T-helper 2 cell (primary cell): ENCODE measurements at places on chromosomes 5 and 9.
A peak's percentile ranks its signal among the peaks of the same experiment; 100 is the strongest.

- peak; percentile 48 for DNase-seq
These were observed 2.9 kb downstream of the B4GALT1 start for GRCh38 chr9:33164138-33164809.

DNA sequence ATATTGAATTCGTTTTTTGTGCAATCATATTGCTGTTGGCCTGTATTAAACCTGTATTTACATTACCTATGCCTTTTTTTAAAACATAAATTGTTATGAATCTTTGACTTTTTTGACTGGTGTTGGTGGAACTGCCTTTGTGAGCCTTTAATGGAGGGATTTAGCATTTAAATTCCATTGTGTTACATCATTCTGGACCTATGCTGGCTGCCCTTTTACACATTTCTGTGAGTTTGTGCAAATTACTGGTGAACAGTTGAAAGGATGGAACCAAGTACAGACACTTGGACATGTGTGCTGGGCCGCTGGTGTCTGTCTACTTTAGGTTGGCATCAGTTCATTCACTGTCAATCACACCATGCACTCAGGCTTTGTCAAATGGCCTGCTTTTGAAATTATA, 3.4 kb downstream of the SNX18 start:
- DNase-seq = no peak

GRCh38 chr5:74310386-74310785, 330.1 kb downstream of the ENC1 start:
- DNase-seq = no peak

DNA sequence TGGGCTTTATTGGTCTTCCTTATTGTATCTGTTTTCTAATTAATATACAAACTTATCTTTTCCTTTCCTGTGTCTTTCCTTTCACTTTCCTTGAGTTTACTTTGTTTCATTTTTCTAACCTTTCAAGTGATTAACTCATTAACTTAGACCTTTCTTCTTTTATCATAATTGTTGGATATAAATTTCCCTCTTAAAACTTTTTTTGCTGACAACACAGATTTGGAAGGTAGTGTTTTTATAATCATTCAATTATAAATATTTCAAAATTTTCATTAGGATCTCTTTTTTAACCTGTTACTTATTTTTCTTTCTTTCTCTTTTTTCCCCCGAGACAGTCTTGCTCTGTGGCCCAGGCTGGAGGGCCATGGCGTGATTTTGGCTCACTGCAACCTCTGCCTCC, 6.9 kb upstream of the ZBTB43 start:
- DNase-seq = no peak

DNA sequence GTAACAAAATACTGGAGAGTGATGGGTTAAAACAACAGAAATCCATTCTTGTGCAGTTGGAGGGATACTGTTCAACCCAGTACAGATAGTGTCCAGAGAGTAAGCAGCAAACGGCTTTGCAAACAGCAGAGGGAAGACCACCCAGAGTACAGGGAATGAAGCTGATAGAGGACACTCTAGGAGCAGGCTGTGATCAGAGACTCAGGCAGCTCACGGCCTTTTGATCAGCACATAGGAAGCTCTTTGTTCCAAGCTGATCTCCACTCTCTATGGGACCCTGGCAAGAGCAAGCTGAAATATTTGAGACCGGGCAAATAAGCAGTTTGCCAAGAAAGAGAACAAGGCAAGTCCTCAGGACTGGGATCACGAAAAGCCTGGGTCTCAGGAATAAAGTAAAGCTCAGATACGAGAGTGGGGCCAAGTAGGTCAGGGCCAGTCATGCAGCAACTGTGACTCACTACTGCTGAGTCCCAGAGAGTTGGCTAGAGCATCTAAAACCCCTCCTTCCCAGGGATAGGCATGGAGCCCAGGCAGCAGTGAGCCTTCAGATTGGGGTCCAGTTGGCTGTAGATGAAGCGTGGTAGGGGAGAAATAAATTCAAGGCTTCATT, 52.4 kb downstream of the MELK start:
- DNase-seq = no peak

- no peak for DNase-seq
These were observed 269.5 kb downstream of the SEC61B start for GRCh38 chr9:99491408-99492158.

DNA sequence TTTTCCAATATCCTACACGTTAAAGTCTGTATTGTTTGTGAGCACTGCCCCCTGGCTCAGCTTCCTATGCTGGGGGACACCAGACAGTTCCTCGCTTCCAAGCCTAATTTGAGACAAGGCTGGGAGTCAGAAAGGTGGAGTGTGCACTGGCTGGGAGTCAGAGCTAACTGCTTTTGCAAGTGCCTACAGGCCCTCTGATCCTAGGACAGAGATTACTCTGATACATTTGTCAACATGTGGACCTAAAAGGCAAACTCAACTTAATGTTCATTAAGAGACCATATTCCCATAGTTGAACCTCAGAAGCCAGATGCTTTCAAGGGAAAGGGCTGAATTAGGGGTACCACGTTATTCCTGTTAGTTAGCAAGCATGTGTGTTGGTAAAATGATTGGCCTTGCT, 80.8 kb downstream of the NIPSNAP3B start:
- no peak for DNase-seq

DNA sequence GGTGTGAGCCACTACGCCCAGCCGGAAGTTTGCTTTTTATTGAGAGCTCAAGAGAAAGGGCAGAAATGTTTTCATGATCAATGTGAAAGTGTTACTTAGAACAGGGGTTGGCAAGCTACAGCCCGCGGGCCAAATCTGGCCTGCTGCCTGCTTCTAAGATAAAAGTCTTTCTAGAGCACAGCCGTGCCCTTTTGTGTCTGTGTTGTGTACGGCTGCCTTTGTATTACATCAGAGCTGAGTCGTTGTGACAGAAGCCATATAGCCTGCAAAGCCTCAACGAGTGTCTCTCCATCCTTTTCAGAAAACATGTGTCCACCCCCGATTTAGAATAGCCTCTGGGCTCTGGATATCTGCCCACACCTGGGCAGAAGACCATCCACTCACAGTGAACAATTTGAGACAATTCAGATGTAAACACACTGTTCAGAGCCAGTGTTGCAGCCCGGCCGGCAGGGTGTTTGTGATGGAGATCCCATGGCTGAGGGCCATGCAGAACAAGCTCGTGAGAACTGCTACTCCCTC, 28.8 kb downstream of the AK8 start:
- no peak for DNase-seq

- DNase-seq = no peak
These were observed 785 bp upstream of the P4HA2 start for GRCh38 chr5:132228241-132229035.

DNA sequence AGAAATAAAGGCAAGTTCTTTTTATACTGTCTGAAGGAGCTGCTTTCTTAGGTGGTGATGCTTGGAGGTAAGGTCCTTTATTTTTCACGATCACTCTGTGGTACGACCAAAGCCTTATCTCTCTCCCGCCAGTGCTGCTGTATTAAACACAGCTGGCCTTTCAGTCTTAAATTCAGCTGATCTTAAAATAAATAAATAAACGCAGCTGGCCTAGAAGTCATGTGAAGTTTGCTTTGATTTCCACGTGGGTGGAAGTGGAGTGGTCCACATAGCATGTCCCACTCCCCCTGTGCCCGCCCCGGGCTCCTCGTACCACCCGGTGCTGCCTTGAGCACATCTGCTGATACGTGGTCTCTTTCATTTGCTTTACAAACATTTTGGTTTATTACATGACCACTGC, 260.4 kb downstream of the FANCC start:
- no peak for DNase-seq

DNA sequence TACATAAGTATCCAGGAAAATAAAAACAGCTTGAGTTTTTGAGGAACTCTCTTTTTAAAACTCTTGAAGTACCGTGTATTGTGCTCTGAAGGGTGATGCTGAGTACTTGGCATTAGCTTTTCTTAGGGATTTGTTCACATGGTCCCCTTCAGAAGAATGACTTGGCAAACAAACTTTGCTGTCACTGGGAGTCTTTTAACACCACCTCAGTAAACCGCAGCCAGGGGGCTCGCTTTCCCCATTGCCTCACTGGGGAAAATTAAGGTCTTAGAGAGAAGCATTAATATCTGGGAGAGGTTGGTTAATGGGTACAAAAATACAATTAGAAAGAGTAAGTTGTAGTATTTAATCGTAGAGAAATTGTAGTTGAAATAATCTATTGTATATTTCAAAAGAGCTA, 105.9 kb upstream of the DAP start:
- DNase-seq = no peak

DNA sequence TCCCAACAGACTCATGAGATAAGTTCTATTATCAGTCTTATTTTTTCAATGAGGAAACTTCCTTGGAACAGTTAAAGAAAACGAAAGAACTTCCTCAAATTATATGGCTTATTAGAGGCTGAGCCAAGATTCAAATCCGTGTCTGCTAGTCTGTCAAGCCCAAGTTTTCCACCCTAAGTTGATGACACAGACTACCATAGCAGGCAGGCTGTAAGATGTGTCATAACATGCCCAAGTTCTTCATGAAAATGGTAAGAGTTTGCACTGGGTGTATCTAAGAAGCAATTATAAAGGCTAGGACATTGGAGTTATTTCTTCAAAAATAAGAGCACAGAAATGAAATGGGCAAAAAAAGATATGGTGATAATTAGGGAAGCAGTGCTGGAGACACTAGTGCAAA, 634.5 kb downstream of the BRINP1 start:
- no peak for DNase-seq

- no peak for DNase-seq
These were observed 577.5 kb upstream of the CLINT1 start for GRCh38 chr5:158436271-158437065.

- DNase-seq = no peak
These were observed 301.7 kb upstream of the PCSK5 start for GRCh38 chr9:75588808-75589207.

DNA sequence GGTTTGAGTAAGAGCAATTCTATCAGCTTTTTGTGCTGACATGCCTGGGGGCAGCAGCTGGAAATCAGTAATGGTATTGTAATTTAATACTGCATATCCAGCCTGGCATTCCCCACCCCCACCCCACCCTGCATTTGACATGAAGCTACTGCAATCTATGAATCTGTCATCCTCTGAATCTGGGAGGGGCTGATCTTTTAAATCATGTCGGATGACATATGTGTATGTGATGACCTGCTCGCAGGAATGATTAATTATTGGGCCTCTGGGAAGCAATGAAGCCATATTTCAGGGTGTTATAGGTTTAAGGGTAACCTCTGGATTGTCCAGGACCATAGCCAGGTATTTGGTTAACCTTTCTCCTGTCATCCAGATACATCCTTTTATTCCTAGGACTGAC, 64.6 kb upstream of the RASGRF2 start:
- DNase-seq = no peak

- no peak for DNase-seq
These were observed 46.2 kb downstream of the PCA3 start for GRCh38 chr9:76810377-76810957.

DNA sequence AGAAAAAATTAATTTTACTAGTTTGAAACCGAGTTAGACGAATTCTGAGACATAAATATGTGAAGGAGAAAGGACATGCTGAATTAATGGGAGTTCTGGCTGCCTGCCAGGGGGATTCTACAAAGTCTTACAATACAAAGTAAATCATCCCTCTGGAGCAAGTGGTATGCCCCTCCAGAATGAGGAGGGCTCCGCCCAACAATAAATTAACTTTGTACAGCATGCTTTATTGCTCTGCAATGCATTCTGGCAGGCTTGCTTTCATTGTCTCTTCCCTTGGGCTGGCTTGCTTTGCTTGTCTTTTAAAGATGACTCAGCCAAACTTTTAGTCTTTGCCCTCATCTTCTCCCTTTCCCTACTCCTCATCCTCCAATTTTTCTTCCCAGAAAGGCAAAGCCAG, 11.7 kb upstream of the PCDHB1 start:
- DNase-seq = no peak

DNA sequence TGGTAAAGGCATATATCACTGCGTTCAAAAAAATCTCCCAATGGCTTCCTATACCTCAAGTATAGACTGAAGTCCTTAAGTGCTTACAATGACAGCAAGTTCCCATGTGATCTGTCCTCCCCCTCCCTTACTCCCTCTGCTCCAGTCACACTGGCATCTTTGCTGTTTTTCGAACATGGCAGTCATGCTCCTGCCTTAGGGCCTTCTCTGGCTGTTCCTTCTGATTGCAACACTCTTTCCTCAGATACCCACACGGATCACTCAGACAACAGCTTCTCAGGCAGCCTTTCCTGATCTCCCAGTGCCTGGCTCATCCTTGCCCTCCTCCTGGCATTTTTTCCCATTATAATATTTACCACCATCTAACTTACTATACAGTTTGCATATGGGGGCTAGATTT, 232.8 kb downstream of the ARHGEF28 start:
- no peak for DNase-seq

GRCh38 chr5:102312586-102313370, 16.7 kb upstream of the SLCO4C1 start:
- no peak for DNase-seq

- DNase-seq = no peak
These were observed 51.8 kb downstream of the WDR36 start for GRCh38 chr5:111143910-111144309.

DNA sequence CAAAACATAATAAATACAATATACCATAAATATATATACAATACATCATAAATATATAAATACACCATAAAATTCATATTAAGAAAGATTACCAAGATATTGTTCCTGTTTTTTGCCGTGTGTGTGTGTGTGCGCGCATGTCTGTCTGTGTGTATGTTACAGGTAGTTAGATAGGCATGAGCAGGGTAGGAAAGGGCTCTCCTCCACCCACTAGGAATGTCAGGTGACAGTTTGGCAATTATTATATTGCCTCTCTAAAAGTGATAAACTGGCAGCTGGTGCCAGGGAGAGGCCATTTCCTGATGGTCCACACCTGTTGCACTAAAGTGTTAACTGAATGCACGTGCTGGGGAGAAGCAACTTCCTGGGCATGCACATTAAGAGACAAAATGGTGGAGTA, 232.8 kb downstream of the ADAMTS6 start:
- DNase-seq = no peak

DNA sequence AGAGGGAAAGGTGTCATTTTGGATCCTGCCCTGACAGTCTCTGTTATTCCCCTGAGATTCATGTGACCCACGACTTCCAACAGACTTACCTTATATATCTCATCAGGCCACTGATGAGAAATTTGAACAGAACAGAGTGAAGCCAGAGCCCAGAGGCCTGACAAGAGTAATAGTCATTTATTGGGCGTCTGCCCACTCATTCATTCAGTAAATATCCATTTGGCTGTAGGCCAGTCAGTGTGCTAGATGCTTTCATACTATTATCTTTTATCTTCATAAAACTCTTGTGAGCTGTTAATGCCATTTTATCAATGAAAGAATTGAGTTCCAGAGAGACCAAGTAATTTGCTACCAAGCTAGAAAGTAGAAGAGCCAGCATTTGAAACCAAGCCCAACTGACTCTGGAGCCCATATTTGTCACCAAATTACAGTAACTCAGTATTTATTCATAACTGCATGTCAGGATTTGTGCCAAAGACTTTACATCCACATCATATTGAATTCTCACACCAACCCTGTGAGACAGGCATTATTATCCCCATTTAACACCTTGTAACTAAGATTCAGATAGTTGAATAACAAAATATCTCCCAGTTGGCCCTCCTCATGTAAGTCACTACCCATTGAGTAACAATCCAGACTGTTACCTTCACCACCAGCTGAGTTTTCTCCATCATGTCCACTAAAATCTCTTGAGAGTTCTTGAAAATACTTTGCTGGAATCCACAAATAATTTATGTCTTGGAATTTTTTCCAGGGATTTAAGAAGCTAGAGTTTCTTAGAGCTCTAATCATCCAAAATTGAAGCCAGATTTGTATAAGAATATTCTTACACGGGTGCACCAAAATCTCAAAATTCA, 2.5 kb downstream of the PTPDC1 start:
- no peak for DNase-seq
